ENCODE measurements at places on chromosomes 5 and 9. TPM values are rescaled to one million over a fixed set of nuclear protein-coding genes. Genes with fewer than 3 reads are reported as not detected.

DNA sequence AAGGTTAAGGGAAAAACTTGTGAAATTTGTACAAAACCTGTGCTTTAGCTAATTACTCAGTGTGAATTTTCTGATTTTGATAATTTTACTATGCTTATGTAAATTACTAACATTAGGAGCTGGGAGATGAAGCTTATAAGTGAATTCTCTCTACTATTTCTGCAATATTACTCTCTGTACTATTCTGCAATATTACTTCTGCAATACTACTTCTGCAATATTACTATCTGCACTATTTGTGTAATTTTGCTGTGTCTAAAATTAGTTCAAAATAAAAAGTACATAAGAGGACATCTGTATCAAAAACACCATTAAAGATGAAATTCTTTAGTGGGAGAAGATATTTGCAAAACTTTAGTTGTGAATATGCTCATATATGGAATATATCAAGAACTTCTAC, 62.9 kb downstream of the C9 start:
- no peaks in the 10 kb centered on the region for H3K36me3 ChIP-seq
- no peaks in the 10 kb centered on the region for H3K4me1 ChIP-seq
- no peak overlapping the region for H3K27ac ChIP-seq
- no peak overlapping the region for H3K4me3 ChIP-seq
- H3K27me3 ChIP-seq: peaks cover 5% of the 10 kb centered on the region
- DNase-seq: no peak

- no peaks in the 10 kb centered on the region for H3K36me3 ChIP-seq
- H3K4me1 ChIP-seq: peaks cover 4% of the 10 kb centered on the region
- no peak for DNase-seq
- no peak overlapping the region for H3K4me3 ChIP-seq
- no peak overlapping the region for H3K27ac ChIP-seq
- H3K27me3 ChIP-seq: peaks cover 8% of the 10 kb centered on the region
These were observed 19.1 kb upstream of the NEK6 start for GRCh38 chr9:124238546-124239140.

DNA sequence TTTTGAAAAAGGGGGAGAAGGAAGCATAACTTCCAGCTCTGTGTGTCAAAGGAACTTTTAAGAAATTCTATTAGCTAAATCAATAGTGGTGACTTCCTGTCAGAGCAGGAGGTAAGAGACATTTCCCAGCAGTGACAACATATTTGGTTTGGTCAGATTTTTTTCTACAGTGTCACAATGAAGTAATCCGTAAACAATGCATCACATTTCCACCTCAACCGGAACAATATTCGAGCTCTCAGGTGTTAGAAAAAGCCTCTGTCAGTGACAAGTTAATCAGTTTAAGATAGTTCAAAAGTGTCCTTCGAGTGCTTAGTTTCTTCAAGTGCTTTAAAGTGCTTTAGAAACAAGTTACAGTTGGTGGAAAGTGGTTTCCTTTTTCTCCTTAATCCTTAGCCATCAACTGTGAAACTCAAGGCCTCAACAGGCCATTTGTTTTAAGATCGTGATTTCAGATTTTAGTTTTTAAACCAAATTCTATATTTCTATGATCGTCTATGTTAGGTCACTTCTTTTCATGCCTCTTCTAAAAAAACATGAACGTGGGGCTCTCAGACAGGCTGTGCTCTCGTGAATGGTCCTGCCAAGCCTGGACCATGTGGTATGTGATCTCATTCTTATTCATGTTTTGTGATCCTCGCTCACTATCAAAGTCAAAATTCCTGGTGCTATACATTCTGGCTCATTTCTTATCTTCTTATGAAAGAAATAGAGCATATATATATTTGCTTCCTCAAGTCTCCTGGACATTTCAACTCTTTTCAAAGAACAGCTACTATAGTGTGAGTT, 181.9 kb upstream of the HMHB1 start:
- H3K27me3 ChIP-seq: no peaks in the 10 kb centered on the region
- no peak overlapping the region for H3K4me3 ChIP-seq
- H3K4me1 ChIP-seq: peaks cover 5% of the 10 kb centered on the region
- no peak overlapping the region for H3K27ac ChIP-seq

DNA sequence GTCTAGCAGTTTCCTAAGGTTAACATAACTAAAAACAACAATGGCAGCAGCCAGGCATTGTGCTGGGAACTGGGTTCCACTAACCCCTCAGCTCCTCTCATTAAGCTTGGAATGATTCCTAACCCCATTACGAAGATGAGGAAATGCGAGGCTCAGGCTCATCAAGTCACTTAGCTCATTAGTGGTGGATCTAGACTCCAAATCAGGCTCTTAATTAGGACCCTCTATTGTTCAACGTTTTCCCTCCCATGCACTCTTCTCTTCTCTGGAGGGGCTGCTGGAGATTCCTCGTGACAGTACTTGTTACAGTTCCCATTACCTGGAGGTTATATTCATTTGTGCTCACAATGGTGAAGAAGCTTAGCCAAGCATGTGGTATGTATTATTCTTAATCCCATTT, 6.5 kb downstream of the TAS2R1 start:
- peaks cover 11% of the 10 kb centered on the region for H3K4me1 ChIP-seq
- H3K36me3 ChIP-seq: no peaks in the 10 kb centered on the region
- no peak overlapping the region for H3K4me3 ChIP-seq
- H3K27me3 ChIP-seq: no peaks in the 10 kb centered on the region
- no peak for DNase-seq

GRCh38 chr5:130166839-130167490, 262.7 kb downstream of the CHSY3 start:
- DNase-seq: no peak
- H3K27ac ChIP-seq: no peak overlapping the region
- no peak overlapping the region for H3K4me3 ChIP-seq
- H3K36me3 ChIP-seq: no peaks in the 10 kb centered on the region
- H3K4me1 ChIP-seq: no peaks in the 10 kb centered on the region
- H3K27me3 ChIP-seq: no peaks in the 10 kb centered on the region

DNA sequence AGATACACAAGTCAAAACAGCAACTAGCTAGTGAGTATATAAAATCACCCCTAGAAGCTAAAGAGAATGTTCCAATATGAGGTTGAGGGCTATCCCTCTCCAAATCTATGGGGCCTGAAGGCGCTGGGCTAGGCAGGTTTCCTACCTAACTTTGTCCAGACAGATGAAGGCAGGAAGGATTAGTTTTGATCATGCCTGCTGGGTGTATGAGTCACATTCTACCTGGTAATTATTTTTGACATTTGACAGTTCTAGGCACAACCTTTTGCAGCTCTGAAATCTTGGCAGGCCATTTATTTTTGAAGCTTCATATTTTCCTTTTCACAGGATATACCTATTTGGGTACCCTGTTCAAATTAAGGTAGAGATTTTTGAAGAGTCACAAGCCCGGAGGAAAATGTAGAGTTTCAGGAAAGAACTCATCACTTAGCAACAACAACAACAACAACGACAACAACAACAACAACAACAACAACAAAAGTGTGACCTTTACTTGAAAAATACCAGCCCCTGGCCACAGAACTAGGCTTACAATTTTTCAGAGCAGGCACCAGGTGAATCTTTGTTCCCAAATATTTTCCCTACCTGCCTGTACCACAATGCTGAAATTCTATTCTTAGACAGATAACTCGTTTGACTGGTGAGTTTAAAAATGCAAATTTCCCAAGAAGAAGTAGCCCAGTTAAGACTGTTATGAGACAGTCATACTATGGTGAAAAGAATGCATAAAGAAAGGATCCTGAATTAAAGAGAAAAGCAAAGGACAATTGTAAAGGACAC, 175.5 kb upstream of the TUT7 start:
- 0 out of 2 replicates have a peak, but pooled peaks cover 4% of the 10 kb centered on the region for H3K27me3 ChIP-seq
- no peak for DNase-seq
- no peaks in the 10 kb centered on the region for H3K36me3 ChIP-seq

RFESD gene
- total RNA-seq: 2.7 TPM

PDE6A gene
- total RNA-seq: not detected

SEMA5A gene
- total RNA-seq: 12.5 TPM
